Neural crest cell (in vitro differentiated cells): ENCODE measurements at places on chromosomes 4 and X.

DNA sequence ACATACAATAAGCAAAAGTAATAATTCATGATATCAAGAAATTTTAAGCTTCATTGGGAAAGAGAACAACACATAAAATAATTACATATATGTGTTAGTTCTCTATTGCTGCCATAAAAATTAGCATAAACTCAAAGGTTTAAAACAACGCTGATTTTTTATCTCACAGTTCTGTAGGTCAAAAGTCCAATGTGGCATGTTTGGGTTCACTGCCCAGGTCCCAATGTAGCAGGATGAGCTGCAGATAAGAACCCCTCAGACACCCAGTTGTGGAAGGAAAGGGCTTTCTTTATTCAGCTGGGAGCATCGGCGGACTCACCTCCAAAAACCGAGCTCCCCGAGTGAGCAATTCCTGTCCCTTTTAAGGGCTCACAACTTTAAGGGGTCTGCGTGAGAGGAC lies 13.1 kb upstream of the MAGEB16 start:
- DNase-seq = no peak

DNA sequence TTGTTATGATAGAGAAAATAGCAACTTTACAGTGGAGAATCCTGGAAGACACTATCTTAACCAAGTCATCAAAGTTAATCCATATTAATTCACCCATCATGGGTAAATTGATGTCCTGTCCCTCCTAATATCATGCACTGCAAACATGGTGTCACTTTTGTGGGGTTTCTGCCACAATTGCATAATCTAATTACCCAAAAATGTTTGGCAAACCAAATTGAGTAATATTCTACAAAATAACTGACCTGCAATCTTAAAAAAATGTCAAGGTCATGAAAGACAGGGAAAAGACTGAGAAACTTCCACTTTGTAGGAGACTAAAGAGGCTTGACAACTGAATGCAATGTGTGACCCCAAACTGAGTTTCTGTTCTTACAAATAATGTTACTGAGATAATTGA lies 37.1 kb upstream of the PLAC8 start:
- DNase-seq = no peak

DNA sequence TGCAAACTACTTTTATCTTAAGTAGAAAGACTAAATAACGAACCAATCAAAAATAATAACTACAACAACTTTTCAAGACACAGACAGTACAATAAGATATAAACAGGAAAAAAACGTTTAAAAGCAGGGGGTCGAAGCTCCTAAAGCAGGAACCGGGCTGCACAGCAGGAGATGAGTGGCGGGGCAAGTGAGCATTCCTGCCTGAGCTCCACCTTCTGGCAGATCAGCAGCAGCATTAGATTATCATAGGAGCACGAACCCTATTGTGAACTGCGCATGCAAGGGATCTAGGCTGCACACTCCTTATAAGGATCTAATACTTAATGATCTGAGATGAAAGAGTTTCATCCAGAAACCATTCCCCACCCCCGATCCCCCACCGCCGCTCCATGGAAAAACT lies 146.2 kb downstream of the TEX11 start:
- no peak for DNase-seq

GRCh38 chr4:77903186-77903585 lies 40.6 kb downstream of the MRPL1 start:
- no peak for DNase-seq

DNA sequence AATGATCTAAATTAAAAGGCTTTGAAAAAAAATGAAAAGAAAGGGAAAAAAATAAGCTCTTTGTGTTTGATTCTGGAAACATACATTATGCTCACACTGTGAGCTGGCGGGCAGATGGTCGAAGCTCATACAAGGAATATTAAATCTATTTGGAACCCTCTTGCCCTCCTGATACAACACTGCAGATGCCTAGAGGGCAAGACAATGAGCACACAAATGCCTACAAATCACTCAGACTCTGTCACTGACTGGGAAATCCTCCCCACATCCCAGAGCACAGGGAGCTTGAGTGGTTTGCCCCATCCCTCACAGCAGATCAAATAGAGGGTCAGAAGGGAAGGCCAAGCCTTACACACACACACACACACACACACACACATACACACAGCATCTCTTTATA lies 320.4 kb downstream of the HNRNPD start:
- no peak for DNase-seq

DNA sequence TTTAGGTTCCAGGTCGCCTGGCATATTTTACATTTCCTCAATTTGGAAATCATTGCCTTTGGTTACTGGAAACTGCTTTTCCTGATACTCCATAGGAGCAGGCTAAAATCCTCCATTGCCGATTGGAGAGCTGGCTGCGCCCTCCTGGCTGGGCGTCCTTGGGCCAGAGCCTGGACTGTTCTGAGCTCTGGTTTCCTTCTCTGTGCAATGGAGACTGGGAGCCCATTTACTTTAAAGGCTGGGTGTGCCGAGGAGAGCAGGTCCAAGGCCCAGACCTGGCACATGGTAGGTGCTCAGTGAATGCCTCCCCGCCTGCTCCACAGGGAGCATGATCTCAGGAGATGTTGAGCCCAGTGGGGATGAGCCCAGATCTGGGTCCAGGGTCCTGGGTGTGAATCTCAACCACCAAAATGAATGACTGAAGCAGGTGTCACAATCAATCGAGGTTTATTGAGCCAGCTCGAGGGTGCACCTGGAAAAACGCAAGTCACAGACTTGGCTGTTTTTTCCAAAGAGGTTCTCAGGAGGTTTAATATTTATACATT lies 50.0 kb downstream of the EVC start:
- no peak for DNase-seq

- no peak for DNase-seq
Measured at GRCh38 chrX:103831342-103831802, 685 bp downstream of the RAB9B start.

- no peak for DNase-seq
Measured at GRCh38 chrX:68060506-68061205, 372.6 kb downstream of the OPHN1 start.

DNA sequence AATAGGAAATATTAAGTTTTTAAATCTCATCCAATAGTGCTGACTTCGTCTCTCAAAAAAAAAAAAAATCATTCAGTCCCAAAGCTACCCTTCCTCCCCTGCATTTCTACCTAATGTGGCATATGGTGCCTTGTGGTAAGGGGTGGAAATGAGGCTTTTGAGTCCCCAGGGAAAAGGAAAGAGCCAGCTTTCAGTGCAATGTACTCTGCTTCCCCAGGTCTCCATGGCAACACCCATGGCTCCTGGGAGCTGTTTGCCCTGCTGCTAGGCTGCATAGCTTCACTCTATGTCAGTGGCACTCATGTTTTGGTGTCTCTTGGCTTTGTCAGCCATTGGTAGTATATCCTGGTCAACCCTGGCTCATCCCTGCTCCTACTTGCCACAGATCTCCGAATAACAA lies 175.9 kb downstream of the SLC39A8 start:
- peak; percentile 22 for DNase-seq

- no peak for DNase-seq
Measured at GRCh38 chrX:460823-461640, 74.3 kb upstream of the PPP2R3B start.

DNA sequence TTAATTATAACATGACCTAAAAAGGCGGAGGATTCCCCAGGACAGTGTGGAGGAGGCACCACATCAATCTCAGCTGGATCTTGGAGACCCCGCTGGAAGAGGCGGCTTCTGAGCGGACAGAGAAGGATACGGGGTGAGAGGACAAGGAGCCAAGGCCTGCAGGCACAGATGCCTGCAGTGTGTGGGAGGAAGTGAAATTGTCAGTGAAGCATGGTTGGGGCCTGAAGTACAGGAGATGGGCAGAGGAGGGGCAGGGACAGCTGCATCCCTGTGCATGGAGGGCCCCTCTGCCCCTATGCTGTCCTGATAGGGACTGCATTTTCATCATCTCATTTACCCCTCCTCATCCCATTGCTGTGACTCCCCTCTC lies 1.7 kb upstream of the SLC2A9 start:
- no peak for DNase-seq

GRCh38 chrX:21655901-21656586 lies 2.1 kb downstream of the KLHL34 start:
- no peak for DNase-seq

GRCh38 chr4:158754385-158755180 lies 14.2 kb upstream of the FNIP2 start:
- no peak for DNase-seq
